ENCODE measurements at places on chromosomes 12 and 14.
A peak's percentile ranks its signal among the peaks of the same experiment; 100 is the strongest.

DNA sequence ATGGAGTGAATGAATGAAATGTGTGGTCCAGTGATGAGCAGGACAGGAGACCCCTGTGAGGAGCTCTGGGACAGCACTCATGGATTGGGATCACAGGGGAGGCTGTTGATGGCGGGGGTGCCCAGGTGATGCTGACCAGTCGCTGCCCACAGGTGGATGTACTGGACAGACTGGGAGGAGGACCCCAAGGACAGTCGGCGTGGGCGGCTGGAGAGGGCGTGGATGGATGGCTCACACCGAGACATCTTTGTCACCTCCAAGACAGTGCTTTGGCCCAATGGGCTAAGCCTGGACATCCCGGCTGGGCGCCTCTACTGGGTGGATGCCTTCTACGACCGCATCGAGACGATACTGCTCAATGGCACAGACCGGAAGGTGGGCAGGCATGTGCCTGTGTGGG lies 13.3 kb upstream of the LRP1-AS start:
- DNase-seq: no peak

DNA sequence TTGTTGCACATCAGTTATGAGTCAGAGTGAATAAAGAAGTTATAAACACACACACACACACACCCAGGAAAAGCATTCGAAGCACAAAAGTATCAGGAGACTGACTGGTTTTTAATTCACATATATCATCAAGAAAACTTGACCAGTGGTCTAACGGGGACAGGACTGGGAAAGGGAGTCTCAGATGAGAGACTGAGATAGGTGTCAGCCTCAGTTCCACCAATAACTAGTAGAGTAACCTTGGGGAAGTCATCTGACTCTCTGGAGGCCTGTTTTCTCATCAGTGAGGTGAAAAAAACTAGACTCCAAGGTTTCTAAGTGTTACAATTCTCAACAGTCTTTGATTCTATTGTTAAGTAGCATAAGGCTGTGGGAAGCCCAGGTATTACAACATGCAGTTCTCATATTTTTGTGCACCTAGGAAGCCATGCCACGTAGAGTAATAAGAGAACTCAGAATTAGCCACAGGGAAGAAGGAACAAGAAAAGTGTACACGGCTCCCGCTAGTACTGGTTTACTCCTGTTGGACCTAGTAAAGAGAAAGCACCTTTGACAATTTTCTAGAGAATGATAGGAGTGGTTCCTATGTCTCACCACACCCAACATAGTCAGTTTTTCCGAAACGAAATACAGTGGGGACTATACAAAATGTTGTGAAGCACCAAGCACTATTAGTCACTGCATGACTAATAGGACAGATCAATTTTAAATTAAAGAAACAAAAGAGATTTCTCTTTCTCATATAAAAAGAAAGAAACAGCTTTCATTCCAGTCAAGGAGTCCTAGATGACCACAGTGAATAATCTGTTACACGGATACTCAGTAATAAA lies 5.0 kb downstream of the PPTC7 start:
- peak; percentile 75 for DNase-seq

- peak; percentile 82 for DNase-seq
Observed at GRCh38 chr14:57317248-57317833, 48.6 kb downstream of the AP5M1 start.

DNA sequence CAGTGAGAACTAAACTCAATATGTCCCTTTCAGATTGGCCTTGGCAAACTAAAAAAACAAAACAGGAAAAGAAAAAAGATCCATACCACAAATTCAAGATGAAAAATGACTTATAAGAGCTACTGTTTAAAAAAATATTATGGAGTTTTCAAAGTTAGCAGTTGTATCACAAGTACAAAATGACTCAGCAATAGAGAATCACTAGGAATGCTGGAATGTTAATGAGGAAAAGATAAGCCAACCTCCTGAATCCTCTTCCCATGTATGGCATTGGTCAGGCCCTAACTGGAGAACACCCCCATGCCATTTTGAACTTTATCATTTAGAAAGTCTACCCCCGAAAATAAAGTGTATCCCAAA lies 62.2 kb downstream of the PPP1R36 start:
- no peak for DNase-seq

DNA sequence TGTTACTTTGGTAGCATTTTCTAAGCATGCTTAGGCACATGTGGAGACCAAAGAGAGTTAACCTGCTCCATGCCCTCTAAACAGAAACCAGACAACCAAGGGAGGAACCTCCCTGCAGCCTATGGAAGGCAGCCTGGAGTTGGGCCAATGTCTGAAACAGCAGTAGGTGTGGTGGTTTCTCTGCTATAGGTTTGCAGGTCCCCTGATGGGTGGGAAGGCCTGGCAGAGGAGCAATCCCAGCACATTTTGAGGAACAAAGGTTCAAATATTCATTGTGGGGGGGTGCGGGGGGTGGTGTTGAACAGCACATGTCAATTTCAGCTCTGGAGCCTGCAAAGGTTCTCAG lies 65.4 kb downstream of the DACT1 start:
- no peak for DNase-seq

- DNase-seq: no peak
Observed at GRCh38 chr12:112815589-112816321, 24.2 kb downstream of the RPH3A start.

DNA sequence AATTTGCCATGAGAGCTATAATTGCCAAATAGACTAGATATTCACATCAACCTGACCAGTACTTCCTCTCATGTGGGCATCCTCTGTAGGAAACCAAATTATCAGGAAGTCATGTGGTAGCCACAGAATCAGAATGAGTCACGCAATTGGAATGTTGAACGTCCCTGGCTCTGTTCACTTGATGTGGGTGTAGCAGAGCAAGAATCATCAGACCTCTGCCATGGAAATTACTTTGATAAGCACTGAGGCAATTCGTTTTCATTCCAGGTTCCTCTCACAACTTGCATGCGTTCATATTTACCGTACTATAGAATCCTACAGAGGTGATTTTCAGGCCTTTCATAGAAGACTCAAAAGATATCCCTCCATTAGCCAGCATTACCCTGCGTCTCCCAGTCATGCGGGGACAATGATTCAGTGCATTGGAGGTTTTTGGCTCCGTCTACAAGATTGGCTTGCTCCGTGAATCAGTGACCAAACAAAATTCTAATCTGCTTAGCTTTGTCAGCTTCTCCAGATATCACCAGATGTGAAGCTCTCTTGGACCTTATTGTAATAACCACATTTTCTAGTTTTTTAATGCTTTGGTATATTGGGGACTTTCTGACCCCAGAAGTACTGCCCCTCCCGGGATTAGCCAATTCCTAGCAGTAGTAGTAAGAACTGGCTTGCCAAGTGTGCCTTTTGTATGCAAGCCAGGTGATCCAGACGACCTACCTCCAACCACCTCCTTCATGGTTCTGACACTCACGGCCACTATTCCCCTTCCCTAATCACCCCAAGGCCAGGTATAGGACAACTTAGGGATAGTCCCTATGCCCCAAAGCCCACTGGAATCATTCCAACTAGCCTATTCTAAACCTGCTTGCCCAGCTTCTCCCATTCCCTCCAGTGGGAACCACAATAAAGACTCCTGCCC lies 133.4 kb downstream of the KICS2 start:
- peak; percentile 96 for DNase-seq

DNA sequence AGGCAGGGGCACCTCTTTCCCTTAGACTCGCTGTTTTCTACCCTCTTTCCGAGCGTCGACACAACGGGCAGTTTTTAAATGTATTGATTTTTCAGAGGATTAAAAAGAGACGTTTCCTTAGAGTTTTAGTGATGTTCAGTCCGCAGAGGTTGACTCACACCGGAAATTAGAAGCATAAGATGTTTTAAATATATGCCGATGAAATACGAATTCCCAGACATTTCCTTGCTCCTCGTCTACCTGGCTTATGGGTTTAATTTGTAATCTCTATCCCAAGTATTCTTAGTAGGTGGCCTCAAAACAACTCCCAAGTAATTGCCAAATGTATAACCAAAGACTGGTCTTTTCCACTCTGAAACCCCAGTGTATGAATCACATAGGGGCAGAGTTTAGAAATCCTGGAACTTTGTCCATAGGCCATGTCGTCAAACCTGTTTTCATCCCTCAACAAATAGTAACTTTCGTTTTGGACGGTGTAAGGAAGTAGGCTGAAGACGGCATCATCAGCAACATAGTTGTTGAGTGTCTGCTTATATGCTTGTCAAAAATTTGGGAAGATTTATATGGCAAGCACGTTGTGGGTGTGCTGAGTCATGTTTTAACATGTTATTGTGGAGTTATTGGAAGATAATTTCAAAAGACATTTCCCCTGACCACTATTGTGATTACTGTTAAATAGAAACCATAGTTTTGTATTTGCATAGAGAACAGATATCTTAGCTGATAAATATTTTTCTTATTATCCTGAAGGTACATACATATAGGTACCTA lies 824 bp downstream of the TBK1 start:
- DNase-seq: peak; percentile 88

DNA sequence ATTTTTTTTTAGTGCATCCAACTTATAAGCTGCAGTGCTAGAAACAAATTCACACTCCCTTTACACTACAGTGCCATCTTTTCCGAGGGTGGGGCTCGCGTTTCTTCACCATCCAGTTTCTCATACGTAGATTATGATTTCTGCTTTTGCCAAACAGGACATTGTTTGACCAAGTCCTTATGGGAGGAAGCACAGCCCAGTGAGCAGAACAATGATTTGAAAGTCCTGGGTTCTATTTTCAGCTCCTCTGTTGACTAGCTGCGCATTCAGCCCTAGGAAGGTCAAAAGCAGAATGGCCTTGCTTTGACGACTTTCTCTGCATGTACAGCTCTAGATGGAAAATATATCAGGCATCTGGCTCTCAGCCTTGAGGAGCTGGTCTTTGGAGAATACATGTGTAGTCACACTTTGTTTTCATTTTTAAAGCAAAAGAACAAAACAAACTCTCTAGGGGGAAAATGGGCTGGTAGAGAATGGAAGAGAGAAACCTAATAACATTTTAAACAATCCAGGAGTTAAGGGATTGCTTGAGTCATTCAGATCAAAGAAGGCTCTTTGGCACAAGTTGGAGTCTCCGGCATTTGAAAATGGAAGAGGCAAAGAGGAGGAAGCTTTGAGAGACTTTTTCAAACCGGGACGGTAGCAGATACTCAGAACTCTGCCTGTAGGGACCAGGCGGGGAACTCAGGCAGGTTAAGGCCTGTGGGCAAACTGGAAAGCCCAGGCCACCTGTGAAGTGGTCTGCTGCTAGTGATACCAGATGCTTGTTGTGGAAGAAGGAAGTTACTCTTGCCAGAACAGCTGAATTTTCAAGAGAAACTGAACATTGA lies 257.3 kb upstream of the PLEKHG7 start:
- no peak for DNase-seq
